ENCODE measurements at places on chromosomes 7 and 10.

- no peak for DNase-seq
Measured at GRCh38 chr10:33190406-33190805, 144.1 kb downstream of the NRP1 start.

DNA sequence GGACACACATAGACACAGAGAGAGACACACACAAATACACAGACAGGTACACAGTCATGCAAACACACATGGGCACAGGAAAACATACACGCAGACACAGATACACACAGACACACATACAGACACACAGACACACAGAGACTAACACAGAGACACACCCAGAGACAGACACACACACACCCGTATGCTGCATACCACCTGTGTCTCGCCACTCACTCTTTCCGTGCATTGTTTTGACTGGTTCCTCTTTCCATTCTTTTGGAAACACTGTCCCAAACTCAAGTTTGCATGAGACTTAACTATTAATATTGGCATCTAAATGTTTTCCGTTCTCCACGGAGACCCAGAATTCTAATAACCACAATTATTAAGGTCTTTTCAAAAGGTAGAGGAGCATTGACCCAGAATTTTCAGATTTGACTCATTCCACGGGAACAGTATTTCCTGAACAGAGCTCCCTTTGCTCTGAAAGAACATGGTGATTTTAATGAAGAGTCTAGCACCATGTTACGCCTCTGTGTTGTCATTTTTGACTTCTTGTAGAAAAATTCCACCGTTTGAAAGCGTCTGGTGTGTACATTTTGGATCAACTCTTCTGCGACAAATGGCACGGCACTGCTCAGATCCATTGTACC, 141.2 kb upstream of the RNF32 start:
- no peak for DNase-seq

GRCh38 chr10:85105614-85106255, 777.3 kb downstream of the CCSER2 start:
- DNase-seq, result no peak

DNA sequence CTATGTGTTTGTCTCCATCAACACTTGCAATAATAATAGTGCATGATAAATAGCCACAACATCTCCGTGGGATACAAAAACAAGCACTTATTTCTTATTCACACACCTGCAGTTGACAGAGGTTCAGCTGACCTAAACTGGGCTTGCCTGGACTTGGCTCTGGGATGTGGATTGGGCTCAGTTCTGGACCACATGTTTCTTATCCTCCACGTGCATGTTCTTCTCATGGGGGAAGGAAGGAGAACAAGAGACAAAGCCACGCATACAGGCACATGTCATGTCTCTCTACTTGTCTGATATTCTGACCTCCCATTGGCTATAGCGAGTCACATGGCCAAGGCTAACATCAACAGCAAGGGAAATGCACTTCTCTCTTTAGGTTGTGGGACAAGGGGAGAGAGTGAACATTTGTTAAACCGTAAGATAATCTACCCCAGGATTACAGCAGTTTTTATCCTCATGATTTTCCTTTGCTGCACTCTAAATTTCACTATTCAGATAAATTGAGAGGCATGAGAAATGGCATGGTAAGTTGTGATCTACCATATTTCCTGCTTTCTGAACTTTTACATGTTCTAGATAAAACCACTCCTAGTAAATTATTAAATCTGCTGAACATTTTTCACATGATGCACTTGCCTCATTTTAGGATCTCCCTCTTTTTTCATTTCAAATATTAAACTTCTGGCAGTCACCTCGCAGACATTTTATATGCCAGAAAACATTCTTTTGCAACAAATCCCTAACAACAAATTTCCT, 33.7 kb downstream of the CFAP58 start:
- no peak for DNase-seq

DNA sequence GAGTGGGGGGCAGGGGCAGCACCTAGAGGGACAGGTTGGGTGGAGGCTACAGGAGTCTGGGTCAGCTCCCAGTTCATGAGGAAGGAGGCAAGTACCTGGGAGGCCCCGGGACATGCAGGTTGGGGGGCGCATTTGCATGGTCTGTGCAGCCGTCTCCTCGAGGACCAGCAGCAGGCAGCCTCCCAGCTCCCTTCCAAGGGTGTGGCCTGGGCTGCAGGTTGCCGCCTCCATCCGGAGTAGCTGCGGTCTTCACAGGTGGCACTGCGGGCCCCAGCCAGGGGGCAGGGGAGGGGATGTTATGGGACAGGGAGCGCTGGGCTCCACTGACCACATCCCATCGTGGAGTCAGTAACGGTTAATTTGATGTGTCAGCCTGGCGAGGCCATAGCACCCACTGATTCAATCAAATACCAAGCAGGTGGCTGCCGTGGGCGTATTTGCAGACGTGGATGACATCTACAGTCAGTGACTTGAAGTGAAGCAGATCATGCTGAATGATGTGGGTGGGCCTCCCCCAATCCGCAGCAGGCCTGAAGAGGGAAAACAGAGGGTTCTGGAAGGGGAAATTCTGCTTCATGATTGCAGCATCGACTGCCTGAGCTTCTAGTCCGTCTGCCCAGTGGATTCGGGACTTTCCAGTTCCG, 81.6 kb downstream of the PRKAG2 start:
- peak; percentile 57 for DNase-seq

DNA sequence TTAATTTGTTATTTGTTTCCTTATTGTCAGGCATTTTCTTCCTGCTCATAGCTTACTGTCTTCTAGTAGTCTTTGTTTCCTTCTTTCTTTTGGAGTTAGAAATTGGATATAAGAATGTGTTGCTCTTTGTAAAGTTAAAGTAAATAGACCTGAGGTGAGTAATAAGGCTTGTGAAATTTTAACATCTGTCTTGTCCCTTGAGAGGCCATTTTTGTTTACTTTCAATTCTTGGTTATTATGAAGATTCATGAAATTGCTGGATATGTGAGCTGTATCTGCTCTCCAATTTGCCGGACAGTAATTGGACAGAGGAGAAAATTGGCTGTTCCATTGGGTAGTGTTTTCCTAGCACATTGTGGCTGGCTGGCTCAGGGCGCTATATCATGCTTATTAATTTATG, 260.7 kb downstream of the EXOC4 start:
- DNase-seq, result no peak

- no peak for DNase-seq
Measured at GRCh38 chr10:68212721-68213352, 19.1 kb downstream of the ATOH7 start.

DNA sequence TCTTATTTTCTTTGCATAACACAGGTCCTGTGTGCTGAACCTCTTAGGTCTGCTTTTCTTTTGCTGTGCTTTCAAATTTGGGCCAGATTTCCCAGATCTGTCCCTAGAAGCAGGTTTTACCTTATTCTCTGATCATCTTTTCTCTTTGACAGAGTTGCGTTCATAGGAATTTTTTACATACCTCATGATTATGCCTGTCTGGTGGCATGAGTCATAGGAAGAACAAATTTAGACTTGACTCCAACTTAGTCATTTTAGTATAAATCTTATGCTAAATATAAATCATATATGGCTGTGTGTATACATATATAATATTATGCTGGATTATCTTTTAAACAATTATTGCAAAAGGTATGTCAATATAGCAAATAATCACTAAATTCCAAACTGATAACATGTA, 1038.9 kb downstream of the GRM8 start:
- no peak for DNase-seq

- no peak for DNase-seq
Measured at GRCh38 chr10:112650588-112651030, 203.6 kb downstream of the VTI1A start.

DNA sequence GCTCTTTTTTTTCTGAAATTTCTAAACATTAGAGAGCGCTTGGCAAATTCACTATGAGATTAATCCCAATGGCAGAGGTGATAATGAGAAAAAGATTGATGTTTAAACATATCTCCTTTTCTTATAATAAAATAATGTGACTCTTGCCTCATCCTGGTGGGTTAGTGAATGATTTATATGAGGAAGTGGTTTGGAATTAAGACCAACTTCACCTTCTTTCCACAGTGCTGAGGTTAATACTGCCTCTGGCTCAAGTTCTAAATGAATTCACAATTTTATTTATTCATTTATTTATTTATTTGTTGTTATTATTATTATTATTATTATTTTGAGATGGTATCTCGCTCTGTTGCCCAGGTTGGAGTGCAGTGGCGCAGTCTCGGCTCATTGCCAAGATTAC, 40.5 kb upstream of the ADO start:
- DNase-seq, result no peak

DNA sequence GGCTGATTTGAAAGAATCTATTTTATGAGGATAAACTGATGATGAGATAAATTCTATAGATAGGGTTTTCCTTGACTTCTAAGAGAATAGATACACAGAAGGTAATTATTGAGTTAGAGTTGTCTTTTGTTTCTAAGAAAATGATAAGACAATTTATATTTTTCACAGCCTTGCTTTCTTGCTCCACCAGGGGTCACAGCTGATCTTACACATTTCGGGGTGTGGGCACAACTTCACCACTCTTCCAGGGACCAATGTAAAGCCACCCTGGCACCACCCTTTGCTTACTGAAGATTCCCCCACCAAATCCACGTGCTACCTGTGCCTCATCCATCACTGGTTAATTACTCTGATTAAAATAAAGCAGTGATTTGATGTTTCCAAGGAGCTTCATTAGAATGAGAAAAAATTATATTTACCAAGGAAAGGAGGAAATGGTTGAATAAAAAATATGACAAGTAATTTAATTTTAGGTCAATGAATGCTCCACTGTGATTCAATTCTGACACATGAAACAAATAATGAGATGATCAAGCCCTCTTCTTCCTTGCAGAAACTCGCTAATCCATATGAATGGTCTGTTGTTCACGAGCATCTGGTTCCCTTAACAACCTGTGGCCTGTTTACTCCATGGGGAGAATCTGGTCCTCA, 177.3 kb upstream of the TNS3 start:
- no peak for DNase-seq

- no peak for DNase-seq
Measured at GRCh38 chr10:97571622-97572021, 957 bp upstream of the ANKRD2 start.

DNA sequence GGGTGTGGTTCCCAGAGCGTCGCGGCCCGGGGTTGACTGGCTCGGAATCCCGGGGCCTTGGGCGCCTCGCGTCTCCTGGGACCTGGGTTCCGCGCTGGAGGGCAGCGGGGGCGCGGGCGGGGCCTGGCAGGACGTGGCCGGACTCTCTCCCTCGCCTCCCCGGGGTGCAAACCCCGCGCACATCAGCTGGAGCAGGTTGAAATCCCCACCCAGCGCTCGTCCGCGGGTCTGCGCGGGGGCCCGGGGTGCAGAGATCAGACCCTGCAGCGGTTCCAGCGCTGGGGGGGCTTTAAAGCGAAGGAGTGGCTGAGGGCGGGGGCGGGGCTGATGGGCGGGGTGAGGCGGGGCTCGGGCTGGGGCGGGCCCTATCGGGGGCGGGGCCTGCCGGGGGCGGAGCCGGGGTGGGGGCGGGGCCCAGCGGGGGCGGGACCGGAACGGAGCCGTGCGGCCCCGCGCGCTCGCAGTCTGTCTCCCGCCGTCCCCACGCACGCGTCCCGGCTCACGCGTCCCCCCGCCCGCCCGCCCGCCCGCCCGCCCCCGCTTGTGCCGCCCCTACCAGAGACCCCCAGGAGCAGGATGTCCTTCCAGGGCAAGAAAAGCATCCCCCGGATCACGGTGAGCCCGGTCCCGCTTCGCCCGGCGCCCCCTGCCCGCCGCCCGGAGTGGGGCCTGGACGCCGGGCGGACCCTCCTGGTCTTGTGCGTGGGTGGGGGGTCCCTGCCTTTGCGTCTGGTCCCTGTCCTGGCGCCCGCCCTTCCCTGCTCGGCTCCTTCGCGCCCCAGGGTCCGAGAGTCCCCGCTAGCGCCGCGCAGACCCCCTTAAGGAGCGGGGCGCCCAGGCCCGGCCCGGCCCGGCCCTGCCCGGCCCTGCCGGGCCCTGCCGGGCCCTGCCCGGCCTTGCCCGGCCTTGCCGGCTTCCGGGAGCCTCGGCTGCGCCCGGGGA, at the start of gene DPYSL4:
DPYSL4 (plus strand) TSS at position 461 of the 942 bp plus-strand sequence; CDS start at position 577, 116 bp downstream.
- DNase-seq, result no peak

DNA sequence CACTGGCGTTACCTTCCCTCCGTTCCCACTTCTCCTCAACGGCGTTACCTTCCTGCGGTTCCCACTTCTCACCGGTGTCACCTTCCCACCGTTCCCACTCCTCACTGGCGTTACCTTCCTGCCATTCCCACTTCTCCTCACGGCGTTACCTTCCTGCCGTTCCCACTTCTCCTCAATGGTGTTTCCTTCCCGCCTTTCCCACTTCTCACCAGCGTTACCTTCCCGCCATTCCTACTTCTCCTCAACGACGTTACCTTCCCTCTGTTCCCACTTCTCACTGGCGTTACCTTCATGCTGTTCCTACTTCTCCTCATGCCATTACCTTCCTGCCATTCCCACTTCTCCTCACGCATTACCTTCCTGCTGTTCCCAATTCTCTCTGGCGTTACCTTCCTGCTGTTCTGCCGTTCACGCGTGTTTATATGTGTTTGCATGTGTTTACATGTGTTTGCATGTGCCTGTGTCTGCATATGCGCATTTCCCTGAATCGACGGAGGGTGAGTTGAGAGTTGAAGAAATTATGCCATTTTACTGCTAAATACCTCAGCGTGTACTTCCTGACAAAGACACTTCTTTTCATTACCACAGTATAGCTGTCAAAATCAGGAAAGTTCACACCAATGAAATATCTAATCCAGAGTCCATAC, 23.2 kb upstream of the CFAP46 start:
- no peak for DNase-seq

- DNase-seq, result no peak
Measured at GRCh38 chr10:133445268-133445732, 8.4 kb upstream of the SCART1 start.

DNA sequence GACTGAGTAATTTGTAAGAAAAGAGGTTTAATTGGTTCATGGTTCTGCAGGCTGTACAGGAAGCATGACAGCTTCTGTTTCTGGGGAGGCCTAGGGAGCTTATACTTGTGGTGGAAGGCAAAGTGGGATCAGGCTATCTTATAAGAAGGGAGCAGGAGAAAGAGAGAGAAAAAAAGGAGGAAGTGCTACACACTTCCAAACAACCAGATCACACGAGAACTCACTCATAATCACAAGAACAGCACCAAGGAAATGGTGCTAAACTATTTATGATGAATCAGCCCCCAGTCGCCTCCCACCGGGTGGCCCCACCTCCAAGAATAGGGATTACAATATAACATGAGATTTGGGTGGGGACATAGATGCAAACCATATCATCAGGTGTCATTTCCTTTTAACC, 89.1 kb upstream of the KCNMA1 start:
- no peak for DNase-seq
